ENCODE measurements at places on chromosomes 16 and 17.

- DNase-seq = no peak
Observed at GRCh38 chr16:78763821-78764440, 664.5 kb downstream of the WWOX start.

GRCh38 chr16:2973093-2973492 is 3.9 kb downstream of the PAQR4 start:
- DNase-seq = no peak

DNA sequence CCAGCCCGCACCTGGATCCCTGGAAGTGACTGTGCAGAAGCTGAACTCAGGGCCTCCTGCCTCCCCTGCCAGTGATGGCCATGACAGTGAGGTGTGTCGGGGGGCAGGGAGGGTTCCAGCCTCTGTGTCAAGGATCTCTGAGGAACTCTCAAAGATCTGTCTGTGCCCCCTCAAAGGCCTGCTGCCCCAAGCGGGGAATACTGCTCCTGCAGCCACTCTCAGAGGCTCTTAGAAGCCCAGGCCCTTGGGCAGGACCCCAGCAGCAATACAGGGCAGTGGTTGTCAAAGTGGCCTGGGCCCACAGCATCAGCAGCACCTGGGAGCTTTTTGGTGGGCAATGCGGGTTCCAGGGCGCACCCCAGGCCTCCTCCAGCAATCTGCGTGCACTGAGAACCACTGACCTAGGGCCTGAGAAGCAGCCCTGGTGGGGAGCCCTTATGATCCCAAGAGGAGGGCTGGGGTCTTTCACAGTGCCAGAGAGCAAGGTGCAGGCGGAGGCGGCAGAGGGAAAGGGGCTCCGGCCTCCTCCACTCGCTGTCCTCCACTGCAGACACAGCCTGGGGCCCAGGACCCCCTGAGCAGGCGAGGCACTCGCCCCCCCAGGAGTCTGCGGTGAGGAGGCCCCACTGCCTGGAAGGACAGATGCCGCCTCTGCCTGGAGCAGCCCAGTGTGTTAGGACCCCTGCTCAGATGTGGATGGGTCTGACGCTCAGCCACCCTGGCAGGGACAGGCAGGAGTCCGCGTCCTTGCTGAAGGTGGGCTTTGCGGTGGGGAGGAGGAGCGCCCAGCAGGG is 42.1 kb downstream of the ENGASE start:
- DNase-seq = no peak

- no peak for DNase-seq
Observed at GRCh38 chr16:4517812-4518680, 20.5 kb downstream of the CDIP1 start.

- no peak for DNase-seq
Observed at GRCh38 chr16:69225121-69225520, 38.2 kb downstream of the SNTB2 start.

Data from Right ventricle myocardium inferior (tissue), 1 donor.